ENCODE measurements at places on chromosomes 5 and 9. TPM values are rescaled to one million over a fixed set of nuclear protein-coding genes. Genes with fewer than 3 reads are reported as not detected.

Gene KIF12
- 0.09 TPM for total RNA-seq

Gene NFIL3
- total RNA-seq, result 45.5 TPM

GRCh38 chr9:24096756-24097155 lies 270.7 kb upstream of the ELAVL2 start:
- DNase-seq, result no peak

Gene PCDHA9
- total RNA-seq, result 0.03 TPM

DNA sequence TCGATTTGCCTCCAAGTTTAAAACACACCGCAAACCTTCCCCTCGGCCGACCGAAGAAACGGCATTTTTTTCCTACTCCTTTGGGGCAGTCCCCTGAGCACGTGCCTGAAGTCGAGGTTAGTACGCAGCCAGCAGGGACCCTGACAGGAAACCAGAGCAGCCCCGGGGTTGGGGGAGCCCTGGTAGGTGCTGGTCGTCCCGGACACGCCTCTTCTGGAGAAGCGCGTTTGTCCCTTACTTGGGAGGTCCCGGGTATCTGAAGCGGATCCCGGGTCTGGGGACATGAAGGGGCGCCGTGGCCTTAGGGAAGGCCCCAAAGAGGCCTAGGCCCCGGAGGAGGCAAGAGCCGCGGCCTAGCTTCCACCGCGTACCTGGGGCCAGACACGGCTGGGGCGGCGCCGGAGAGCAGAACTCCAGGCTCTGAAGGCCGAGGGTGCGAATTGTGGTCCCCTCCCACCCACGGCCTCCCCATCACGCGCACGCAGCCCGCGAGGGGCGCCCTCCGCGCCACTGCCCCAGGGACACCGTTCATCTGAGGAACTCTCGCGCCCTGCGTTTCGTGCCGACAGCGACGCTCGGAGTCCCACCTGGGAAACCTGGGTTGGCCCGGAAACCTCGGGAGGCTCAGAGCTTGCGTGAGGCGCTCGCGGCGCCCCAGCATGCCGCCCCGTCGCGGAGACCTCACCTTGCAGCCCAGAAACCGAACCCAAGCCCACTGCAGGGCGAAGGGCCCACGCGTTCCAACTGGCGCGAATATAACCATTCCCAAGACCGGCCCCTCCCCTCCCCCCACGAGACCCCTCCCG lies 10.4 kb downstream of the OTP start:
- DNase-seq, result no peak

DNA sequence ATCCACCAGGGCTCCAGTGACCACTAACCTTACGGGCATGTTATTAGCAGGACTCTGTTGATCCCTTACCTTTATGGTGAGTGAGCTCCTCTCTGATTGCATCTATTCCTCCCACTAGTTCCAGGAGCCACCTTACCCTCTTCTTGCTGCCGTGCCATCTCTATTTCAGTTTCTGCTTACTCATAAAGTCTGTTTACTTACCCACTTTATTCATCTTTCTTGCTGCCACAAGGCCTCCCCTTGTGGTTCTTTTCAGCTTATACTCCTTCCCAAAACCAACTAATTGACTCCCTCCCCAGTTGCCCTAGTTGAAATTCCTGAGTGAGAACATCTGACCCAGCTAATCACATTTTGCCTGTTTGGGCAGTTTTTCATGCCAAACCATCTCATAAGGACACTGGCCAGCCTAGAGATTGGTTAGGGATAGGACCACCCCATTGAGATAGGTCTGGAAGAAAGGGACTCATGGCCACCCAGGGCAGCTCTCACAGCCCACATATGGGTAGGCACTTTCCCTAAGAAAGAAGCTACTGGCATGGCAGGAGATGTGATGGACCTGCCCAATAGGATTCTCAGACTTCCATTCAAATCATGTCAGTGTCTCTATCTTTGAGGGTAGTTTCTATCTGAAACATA lies 412.7 kb downstream of the EFNA5 start:
- DNase-seq, result no peak

- DNase-seq, result no peak
Measured at GRCh38 chr9:113274474-113275156, 757 bp downstream of the CDC26 start.

DNA sequence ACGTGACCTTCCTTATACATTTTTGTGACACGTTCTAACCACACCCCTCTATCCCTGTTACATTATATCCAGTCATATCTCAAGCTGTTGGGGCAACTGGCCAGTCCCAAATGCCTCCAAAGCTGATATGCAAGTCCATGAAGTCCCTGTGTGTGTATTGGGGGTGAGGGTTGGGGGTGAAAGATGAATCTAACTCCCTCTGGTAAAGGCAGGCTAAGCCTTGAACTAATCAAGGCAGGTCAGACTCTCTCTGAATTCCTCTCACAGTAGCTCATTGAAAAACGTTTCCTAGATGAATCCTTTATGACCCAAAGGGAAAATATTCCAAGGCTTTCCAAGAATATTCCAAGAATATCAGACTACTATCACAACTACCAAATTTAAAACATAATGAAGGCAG lies 174.4 kb downstream of the MUSK start:
- no peak for DNase-seq

Gene GPR150
- not detected for total RNA-seq

GRCh38 chr9:124300312-124300711 lies 42.6 kb downstream of the NEK6 start:
- no peak for DNase-seq

DNA sequence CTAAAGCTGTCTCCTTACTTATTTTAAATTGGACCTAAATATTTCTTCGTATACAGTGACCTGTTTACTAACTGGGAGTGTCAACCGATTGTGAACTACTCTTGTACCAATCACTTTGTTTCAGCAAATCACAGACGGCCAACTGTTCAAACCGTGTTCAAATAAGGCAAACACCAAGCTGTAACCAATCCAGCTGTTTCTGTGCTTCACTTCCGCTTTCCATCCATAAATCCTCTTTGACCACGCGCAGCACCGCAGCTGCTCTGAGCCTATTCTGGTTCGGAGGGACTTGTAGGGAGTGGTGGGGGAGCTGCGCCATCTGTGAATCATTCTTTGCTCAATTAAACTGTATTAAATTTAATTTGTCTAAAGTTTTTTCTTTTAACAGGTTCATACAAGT lies 4.8 kb upstream of the FAM240B start:
- DNase-seq, result no peak

DNA sequence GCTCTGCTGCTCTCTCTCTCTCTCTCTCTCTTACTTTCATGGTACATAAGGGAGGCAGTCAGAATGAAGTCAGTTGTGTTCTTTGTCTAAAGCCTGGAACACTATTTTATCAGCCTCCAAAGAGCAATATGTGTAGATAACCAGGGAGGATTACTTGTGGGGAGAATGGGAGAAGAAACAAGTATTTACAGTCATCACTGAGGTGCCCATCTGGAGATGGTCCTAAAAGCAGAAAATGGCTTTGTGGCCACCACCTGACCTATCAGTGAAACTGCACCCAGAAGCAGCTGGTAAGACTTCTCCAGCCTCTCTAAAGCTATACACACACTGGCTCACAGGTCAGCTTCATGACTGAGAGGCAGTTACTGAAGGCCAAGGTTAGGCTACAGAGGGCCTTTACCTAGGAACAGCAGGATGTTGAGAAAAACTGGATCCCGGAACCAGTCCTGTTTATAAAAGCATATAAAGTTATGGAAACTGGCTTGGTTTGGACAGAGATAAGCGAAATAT lies 75.1 kb downstream of the MRPS27 start:
- DNase-seq, result no peak

- DNase-seq, result no peak
Measured at GRCh38 chr5:75678155-75678554, 39.1 kb downstream of the POC5 start.

DNA sequence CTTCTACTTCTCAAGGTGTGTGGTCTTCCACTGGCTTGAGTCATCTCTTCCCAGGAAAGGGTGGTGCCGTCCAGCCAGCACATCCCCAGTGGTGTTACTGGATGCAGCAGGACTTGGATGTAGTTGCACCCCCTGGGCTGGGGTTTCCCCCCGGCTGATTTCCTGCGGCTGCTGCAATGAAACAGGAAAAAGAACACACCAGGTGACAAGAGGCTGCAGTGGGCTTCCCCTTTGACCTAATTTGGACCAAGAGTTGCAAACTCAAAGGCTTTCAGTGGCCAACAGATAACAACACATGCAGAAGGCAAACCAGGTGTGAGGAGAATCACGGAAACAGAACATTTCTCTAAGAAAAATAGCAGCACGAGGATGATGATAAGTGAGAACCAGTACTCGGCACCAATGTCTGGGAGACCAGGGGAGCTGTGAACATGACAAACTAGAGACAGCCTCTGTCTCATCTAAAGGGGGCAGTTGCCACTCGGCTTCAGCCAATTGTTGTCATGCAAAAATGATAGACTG lies 83.7 kb downstream of the PDE6A start:
- DNase-seq, result no peak

- DNase-seq, result no peak
Measured at GRCh38 chr5:40346901-40347300, 332.8 kb upstream of the PTGER4 start.

Gene IL3
- total RNA-seq, result not detected

DNA sequence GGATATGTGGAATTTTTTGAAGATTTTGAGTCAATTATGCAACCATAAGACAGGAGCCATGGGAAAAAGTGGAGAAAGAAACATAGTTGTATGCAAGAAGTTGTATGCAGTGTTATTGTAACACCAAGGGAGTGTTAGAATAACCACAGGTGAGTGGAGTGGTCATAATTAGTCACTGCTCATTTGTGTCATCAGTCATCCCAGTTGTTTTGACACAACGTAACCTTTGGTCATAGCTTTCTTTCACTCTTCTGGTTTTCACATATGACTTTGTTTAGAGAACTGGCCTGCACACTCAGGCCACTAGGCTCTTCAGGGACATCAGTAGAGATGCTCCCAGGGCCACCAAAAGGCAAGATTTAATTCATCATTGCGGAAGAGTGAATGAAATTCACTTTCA lies 158.7 kb upstream of the HMHB1 start:
- no peak for DNase-seq

DNA sequence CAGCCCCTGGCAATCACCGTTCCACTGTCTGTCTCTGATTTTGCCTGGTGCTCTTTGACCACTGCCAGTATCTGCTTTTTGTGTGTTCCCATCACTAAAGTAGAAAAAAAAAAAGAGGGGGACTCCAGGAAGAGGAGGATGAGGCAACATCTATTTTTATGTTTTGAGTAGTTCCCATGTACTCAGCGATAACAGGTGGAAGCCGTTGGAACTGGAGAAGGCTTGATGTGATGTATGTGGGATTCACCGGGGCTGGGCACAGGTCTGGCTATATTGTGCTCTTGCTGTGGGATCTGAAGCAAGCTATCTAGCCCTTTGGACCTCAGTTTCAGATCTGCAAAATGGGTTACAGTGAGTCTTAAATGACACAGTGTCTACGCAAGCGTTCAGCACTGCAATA lies 104.9 kb downstream of the SLIT3 start:
- DNase-seq, result no peak

DNA sequence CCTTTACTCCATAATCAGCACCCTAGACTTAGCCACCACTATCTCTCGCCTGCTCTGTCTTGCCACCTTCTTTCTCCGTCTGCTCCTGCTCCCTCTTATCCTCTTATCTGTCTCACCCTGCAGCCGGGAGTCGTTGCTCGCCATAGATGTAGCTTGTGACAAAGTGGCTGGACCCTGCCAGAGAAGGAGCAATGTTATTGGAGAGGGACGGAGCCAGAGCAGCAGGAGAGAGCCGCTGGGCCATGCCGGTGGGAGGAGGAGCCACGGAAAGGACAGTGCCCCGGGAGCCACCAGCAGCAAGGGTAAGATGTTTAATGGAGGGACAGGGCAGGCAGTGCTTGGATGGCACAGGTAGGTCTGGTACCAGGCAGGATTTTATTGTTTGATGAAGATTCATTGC lies 137.3 kb downstream of the SEC61B start:
- no peak for DNase-seq

DNA sequence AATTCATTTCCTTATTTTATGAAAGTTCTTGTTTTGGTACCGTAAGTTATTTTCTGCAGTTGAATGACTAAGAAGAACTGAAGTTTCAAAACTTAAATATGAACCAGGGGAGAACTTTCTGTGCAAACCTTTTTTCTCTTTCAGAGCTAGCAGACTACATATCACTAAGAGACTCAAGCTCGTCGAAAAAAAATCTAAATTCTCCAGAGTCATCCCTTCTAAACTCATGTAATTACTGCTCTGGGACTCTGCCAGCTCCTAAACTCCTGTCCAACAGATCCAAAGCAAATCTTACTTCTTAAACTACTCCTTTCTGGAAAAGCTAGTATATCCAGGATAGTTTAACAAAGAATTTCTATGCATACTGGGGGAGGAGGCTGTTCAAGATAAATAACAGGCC lies 87.0 kb upstream of the NR5A1 start:
- no peak for DNase-seq

DNA sequence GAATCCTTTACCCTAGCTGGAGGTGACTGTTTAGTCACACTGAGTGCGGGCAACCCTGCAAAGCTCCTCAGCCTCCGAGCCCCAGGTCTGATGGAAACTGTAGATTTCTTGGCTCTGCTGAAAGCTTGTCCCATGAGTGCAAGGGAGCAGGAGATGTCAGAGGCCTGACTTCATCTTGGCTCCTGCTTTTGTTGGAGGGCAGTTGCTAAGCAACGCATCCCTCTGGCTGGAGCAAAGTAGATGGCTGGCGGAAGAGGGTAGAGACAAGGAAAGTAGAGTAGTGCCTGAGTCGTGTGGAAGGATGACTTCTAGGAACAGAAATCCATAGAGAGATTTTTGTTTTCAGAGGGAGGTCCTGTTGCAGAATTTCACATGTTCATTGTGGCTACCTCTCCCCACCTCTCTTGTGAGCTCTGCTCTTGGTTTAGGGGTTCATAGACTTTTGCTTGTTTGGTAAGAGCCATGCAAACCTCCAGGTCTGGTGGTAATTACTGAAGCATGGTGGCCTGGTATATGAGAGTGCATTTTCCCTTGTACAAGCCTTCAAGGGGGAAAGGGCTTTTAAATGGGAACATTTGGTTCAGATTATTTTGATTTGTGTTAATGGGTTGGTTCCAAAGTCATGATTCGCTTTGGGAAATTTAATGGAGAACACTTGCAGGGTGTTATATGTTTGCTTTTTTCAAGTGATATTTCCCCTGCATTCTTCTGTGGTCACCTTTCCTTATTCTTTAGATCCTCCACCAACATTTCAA lies 71.5 kb downstream of the ARHGAP26 start:
- DNase-seq, result peak; percentile 75

GRCh38 chr9:112334432-112334841 lies 1.0 kb upstream of the PTBP3 start:
- no peak for DNase-seq

DNA sequence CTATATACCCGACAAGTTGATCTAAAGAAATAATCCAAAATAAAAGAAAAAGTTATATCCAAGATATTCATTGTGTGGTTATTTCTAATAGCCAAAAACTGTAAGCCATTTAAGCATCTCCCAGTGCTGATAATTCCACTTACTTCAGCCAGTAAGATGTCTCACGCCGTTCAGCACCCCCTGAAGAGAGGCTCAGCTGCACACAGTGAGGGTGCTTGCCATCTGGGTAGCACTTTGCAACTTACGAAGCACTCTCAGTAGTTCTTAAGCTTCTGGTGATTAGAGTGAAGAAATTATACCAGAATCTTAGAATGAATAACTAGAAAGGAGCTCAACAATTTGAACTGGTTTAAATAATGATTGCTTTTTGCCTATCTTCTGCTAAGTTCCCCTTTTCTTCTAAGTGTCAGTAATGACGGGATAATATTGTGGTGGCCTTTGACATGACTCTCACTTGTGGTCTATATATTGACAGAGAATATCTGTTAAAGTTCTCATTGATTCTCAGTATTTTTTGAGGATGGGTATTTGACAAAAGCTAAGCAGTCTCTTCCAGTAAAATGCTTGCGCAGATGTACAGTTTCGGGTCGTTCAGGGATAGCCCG lies 26.2 kb upstream of the LTC4S start:
- no peak for DNase-seq

GRCh38 chr9:37939575-37940095 lies 35.7 kb upstream of the SLC25A51 start:
- DNase-seq, result no peak

Gene PLK2
- 130 TPM for total RNA-seq

Gene LCN1
- not detected for total RNA-seq

Gene SPEF2
- total RNA-seq, result 2.6 TPM
